ENCODE measurements at places on chromosomes 1 and 21.

- no peak for DNase-seq
Observed at GRCh38 chr1:53558739-53559315, 99.6 kb downstream of the DMRTB1 start.

GRCh38 chr1:16180291-16180824 is 24.5 kb upstream of the EPHA2 start:
- no peak for DNase-seq

GRCh38 chr1:246690100-246690499 is 34.1 kb upstream of the SCCPDH start:
- no peak for DNase-seq

DNA sequence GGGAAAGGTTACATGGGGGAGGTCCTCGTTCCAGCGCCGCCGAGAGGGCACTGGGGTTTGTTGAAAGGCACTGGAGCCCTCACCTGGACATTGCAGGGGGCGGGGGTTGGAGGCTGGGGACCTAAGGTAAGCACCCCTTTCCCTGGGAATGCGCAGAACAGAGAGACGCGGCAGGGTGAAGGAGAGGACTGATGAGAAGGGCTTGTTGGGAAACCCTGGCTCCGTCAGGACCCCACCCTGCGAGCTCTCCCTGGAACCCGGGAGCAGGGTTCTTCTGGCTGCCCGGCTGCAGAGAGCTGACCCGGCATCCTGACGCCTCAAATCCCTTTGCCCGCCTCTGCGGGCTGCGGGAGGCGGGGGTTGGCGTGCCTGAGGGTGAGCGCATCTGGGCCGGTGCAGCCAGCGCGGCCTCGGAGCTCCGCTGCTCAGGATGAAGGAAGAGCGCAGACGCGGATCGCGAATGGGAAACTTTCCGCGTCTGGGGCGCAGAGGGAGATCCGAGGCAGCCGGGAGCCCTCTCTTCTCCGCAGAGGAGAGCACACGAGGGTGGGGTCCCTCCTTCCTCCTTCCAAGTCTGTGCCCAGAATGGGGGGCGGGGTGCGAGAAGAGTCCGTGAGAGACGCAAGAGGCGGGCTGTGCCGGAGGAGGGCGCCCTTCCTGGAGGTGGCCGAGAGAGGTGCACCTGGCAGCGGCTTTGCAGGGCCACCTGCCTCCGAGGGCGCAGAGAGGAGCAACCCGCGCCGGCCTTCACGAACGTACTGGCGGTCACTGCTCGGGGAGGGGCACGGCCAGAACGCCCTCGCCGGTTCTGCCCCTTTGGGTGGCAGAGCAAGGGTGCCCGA is 2.4 kb downstream of the IGSF21 start:
- DNase-seq, result peak; percentile 67

GRCh38 chr1:211529453-211529852 is 37.5 kb upstream of the RD3 start:
- no peak for DNase-seq

DNA sequence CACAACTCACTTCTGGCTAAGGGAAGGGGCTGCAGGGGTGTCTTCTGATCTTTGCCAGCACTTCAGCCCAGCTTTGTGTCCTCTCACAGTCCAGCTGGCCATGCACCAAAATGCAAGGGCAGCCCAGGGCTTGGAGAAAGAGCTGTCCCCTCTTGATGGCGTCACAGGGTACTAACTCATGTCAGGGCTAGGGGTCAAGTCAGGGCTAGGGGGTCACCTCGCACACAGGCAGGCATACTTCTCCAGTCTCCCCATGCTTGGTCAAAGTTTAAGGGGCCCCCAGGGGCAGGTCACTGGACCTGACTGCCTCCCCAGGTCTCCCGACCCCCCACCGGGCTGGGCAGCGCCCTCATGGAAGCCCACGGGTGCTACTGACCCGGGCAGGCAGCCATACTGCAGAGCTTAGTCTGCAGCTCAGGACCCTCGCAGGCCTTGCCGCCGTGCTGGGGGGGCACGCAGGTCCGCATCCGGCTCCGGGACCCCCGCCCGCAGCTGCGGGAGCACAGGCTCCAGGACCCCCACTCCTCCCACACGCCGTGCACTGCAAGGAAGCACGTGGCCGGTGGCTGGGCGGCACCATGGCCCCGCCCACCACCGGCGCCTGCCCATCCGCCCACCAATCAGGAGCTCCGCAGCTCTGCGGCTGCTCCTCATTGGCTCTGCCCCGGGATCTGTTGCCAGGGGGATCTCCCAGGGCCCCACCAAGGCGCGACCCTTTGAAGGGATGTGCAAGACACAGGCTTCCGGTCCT is 21.5 kb downstream of the ADGRB2 start:
- no peak for DNase-seq

- DNase-seq, result no peak
Observed at GRCh38 chr1:155322571-155322952, 1.9 kb downstream of the RUSC1 start.

DNA sequence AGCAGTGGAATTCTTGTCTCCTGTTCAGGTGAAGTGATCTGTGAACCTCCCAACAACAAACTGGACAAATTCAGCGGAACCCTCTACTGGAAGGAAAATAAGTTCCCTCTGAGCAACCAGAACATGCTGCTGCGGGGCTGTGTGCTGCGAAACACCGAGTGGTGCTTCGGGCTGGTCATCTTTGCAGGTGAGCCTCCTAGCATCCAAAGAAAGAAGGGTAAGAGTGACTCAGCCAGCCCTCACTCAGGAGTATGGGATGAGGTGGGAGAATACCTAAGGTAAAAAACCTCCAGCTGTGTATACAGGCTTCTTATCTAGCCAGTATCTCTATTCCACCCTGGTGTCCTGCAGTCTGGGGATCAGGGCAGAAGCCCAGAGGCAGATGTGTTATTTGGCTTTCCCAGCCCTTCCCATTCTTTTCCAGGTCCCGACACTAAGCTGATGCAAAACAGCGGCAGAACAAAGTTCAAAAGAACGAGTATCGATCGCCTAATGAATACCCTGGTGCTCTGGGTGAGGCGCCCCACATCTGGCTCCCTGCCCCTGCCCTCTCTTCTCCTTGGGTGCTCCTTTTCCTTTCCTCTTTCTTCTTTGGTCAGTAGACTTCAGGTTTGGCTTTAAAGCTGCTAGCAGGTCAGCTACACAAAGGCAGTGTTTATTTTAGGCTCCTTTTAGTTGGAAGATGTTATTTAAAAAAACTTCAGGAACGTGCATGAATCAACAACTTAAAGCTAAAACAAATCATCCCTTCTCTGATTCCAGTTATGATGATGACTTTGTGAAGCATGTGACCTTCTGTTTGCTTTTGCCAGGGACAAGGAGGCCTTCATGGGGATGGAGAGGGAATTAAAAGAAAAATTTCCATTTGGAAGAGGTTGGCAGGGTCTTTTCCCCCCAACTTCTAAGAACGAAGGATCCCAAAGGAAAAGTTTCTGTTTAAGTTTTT is 9.0 kb downstream of the ATP8B2 start:
- no peak for DNase-seq

- no peak for DNase-seq
Observed at GRCh38 chr1:110636149-110636935, 30.2 kb upstream of the KCNA2 start.

DNA sequence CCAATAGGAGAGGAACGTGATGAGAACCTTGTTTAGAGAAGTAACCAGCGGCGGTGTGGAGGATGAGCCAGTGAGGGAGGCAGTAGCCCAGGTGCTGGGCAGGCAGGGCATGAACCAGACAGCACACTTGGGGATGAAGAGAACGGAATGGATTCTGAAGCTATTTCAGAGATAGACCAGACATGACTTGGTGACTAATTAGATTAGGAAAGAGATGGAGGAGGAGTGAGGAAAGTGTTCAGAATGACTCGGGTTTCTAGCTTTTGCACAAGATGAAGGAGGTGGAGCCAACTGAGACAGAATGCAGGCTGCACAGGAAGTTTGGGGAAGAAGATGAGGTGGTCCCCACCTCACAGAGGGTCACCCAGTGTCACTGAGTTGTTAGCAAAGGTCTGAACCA is 5.1 kb downstream of the PEF1 start:
- no peak for DNase-seq

GRCh38 chr1:184555665-184556641 is 169.1 kb downstream of the C1orf21 start:
- DNase-seq, result no peak

GRCh38 chr1:70288166-70288565 is 66.4 kb downstream of the ANKRD13C start:
- DNase-seq, result no peak

GRCh38 chr1:38244218-38244845 is 197.7 kb upstream of the POU3F1 start:
- peak; percentile 40 for DNase-seq

- no peak for DNase-seq
Observed at GRCh38 chr1:58994664-58995063, 210.8 kb upstream of the JUN start.

DNA sequence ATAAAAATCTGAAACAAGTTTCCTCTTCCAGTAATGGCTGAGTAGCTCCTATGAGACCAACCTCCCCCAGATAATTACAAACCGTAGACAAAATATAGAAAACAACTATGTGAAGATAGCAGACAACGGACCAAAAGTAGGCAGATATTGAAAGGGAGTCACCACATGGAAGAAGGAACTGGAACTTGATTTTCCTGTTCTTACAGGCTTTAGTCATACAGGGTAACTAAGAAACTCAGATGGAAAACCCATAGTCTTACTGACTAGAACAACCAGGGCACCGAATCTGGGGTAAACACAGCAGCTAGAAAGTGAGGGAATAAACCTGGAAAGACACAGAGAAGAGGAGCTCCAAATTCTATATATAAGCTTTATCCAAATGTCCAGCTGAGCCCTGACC is 26.0 kb downstream of the LMX1A start:
- DNase-seq, result no peak

GRCh38 chr1:116161877-116162390 is 50.7 kb downstream of the MAB21L3 start:
- no peak for DNase-seq

GRCh38 chr21:39576518-39577128 is 36.1 kb upstream of the B3GALT5 start:
- no peak for DNase-seq

- DNase-seq, result no peak
Observed at GRCh38 chr1:50246869-50247268, 138.1 kb downstream of the ELAVL4 start.

DNA sequence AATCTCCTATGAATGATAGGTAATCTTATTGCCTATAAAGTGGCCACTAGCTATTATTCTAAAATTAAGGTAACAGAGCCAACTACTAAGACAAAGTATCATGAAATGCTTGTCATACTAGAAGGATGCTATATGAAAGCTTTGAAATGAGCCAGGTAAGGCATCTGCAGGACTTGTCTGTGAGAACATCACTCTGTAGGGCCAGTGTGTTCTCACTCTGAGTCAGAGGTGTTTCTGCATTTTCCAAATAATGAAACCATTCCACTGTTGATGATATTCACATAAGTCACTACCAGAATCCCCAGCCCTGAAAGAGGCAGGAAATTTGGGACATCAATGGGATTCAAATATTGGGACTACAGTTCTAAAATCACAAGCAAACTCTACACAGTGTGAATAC is 25.8 kb upstream of the GBP5 start:
- DNase-seq, result no peak

GRCh38 chr1:38213646-38214434 is 167.2 kb upstream of the POU3F1 start:
- no peak for DNase-seq
